ENCODE measurements at places on chromosomes 12 and 14.

DNA sequence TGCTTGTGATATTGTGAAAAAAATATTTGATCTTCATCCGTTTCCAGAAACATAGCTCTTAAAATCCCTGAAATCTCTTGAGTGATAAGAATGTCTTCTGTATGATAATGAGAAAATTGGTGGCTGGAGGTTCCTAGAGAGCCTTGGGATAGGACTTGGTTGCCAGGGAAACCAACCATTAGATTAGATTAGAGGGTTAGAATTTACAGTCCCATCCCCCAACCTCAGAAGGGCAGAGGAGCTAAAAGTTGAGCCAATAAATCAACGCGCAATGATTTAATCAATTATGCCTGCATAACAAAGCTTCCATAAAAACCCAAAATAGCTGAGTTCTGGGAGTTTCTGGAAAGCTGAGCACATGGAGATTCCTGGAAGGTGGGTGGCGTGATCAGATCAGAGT lies 10.6 kb downstream of the SEL1L start:
- no peak for DNase-seq

- DNase-seq: no peak
Observed at GRCh38 chr12:68638721-68639395, 28.2 kb downstream of the RAP1B start.

DNA sequence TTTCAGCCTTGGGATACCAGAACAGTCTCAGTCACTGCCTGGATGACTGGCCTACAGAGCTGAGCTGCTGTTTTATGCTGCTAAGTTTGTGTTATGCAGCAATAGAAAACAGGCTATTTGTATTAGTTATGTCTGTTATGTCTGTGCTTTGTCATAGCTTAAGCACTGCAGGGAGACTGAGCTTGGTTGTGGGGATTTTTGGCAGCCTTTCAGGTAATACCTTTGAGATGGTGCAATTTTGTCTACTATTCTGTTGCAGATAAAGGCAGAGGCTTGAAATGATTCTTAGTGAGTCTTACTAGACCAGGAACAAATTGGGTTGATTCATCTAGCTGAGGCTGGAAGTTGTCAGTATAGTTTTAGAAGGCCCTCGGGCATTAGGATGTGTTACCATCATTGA lies 201.3 kb upstream of the RBM19 start:
- no peak for DNase-seq

- DNase-seq: no peak
Observed at GRCh38 chr14:69755296-69755695, 11.6 kb upstream of the SRSF5 start.

GRCh38 chr12:47722136-47722834 lies 3.0 kb downstream of the ENDOU start:
- DNase-seq: no peak

DNA sequence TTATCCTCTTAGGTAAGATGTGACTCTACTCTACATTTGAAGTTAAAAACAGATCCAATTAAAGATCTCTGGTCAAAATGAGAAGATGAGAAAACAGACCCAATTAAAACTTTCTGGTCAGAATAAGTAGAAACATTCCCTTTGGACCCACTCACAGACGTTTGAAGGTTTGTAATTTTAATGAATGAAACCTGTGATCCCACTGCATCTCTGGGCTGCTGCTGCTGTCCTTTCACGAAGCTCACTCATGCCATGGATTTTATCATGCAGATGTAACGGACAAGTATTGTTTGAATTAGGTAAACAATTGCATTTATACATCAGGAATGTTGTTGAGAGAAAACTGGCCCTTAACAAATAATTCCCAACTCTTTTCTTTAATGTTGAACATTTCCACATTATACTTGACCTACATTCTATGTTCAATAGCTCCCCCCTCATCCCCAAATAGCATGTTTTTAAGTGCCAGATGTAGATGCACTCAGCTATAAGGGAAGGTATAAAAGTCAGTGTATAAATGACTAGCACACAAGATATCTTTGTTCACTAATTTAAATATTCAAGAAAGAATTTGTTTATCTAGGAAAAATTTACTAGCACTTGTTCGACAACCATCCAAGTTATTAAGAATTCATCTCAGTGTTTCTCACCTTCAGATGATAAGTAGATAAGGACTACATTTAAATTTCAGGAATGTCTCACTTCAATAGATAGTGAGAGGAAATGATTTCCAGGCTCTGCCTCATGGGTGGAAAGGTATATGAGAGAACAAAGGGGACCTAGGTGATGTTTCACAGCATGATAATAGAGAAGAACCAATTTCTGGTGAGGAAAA lies 202.3 kb upstream of the LMNTD1 start:
- DNase-seq: no peak

DNA sequence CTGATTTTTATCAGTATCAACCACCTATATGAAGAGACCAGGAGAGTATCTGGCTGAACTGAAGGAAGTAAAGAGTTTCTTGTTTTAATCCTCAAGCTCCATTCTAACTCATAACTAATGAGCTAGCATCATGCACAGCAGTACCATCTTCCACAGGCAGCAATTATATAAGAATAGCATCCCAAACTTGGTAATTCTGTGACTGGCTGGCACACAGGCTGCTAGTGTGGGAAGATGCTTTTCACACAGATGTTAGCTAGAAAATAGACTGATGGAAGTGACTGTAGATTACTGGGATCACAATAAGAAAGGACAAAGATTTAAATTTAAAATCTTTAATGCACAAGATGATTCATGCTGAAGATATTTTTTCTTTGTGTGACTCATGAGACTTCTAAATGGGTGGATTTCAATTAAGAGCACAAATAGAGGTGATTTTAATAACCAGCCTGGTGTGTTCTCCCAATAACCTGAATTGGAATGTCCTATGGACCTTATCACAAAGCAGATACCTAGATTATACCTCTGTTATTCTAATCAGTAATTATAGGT lies 417.7 kb upstream of the ATXN7L3B start:
- no peak for DNase-seq
